CD4-positive, alpha-beta memory T cell (primary cell): ENCODE measurements at places on chromosomes 13 and 19.

DNA sequence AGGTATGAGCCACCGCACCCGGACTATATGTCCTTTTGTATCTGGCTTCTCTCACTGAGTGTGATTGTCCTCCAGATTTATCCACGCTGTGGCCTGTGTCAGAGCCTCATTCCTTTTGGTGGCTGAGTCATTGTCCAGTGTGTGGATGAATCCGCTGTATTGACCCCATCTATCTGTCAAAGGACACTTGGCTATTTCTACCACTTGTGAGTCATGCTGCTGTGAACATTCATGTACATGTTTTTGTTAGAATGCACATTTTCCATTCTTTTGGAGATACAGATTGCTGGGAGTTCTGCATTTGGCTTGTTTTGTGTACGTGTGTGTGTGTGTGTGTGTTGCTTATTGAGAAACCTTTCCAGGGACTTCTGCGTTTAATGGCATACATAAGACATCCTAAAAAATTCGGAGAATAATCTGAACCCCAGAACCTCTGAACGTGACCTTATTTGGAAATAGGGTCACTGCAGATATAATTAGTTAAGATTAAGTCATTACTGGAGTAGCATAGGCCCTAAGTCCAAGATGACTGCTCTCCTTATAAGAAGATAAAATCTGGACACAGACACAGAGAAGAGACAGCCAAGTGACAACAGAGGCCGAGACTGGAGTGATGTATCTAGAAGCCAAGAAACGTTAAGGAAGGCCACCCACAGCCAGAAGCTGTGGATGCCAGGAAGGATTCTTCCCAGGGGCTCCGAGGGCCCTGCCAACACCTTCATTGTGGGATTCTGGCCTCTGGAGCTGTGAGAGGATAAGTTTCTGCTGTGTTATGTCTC is 4.9 kb upstream of the GIPC3 start:
- no peak for DNase-seq

- no peak for DNase-seq
These were observed 58.2 kb downstream of the TSHZ3 start for GRCh38 chr19:31290931-31291590.

DNA sequence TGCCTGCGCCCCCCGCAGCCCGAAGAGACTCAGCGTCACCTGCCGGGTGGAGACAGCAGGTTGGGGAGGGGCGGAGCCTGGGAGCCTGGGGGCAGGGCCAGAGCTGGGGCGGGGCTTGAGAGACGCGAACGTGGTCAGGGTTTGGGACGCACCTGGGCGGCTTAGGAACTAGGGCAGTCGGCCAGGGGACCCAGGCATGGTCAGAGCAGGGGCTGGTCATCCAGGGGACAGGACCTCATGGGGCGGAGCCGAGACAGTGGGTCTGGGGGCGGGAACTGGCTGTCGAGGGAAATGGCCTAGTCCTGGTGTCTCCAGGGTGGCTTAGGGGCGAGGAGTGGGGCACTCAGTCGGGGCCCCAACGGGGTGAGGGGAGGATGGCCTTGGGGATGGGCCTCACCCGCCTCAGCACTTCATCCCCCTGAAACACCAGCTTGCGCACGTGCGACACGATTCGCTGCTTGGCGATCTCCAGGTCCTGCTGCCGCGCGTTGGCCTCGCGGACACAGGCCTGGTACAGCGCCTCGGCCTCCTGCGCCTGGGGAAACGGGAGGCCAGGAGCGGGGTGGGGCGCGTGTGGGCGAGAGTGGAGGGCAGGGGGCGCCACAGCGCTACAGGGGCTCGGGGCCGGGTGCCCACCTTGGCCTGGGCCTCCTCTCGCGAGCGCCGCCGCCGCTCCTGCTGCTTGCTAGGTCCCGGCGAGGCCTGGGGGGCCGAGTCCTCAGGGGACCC is 5.8 kb downstream of the GMIP start:
- DNase-seq: no peak

GRCh38 chr13:110464556-110465333 is 96.8 kb downstream of the RAB20 start:
- DNase-seq: no peak

GRCh38 chr19:48637948-48638830 is 1.0 kb upstream of the DBP start:
- no peak for DNase-seq

- no peak for DNase-seq
These were observed 5.0 kb upstream of the ONECUT3 start for GRCh38 chr19:1748115-1748872.

GRCh38 chr13:20222553-20222952 is 9.6 kb downstream of the GJB6 start:
- no peak for DNase-seq

DNA sequence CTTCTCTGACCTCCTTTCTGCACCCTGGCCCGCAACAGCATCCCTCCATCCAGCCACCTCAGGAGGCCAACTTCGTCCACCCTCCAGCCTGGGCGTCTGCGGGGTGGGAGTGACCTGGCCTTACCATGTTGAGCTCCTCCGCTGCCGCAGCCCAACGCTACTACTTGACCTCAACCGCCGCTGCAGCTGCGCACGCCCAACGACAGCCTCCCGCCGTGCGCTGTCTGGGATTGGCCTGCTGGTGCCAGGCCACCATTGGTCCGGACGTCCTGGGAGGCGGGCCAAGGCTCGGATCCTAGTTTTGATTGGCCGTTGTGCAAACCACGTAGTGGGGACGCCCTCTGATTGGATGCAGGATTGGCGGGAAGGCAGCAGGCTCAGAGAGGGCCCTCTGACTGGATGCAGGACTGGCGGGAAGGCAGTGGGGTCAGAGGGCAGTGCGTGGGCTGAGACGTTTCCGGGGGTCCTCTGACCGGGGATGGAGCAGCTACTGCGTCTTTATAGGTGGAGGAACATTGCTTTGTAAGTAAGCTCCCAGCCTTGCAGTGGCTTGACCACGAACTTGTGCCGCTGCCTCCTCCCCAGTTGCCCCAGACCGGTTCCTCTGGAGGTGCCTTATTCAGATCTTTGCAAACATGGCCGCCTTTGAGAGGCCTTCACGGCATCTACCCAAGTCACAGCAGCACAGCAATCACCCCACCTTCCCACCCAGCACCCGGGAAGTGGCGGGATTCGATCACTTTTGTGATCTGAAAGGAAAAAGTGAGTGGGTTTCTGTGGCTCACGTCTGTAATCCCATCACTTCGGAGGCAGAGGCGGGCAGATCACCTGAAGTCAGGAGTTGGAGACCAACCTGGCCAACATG is at the start of gene TUBA3C:
Gene TUBA3C, minus strand, starts transcription at position 204 of the 865 bp plus-strand sequence. Its CDS starts 77 bp downstream, at position 127.
- DNase-seq: no peak

- DNase-seq: no peak
These were observed 232.6 kb upstream of the GPC6 start for GRCh38 chr13:92994056-92994455.

GRCh38 chr13:97191142-97191541 is 31.0 kb upstream of the MBNL2 start:
- no peak for DNase-seq

GRCh38 chr19:35959968-35960320 is 23.8 kb downstream of the LRFN3 start:
- no peak for DNase-seq

DNA sequence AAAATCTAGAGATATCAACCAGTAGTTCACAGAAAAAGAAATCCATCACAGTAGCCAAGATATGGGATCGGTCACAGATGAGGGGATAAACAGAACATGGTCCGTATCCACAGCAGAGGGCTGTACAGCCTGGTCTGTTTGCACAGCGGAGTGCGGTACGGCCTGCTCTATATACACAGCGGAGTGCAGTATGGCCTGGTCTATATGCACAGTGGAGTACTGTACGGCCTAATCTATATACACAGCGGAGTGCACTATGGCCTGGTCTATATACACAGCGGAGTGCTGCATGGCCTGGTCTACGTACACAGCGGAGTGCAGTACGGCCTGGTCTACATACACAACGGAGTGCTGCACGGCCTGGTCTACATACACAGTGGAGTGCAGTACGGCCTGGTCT is 43.0 kb upstream of the MCF2L start:
- DNase-seq: no peak

GRCh38 chr13:79393564-79394249 is 12.3 kb downstream of the RBM26 start:
- peak; percentile 40 for DNase-seq

DNA sequence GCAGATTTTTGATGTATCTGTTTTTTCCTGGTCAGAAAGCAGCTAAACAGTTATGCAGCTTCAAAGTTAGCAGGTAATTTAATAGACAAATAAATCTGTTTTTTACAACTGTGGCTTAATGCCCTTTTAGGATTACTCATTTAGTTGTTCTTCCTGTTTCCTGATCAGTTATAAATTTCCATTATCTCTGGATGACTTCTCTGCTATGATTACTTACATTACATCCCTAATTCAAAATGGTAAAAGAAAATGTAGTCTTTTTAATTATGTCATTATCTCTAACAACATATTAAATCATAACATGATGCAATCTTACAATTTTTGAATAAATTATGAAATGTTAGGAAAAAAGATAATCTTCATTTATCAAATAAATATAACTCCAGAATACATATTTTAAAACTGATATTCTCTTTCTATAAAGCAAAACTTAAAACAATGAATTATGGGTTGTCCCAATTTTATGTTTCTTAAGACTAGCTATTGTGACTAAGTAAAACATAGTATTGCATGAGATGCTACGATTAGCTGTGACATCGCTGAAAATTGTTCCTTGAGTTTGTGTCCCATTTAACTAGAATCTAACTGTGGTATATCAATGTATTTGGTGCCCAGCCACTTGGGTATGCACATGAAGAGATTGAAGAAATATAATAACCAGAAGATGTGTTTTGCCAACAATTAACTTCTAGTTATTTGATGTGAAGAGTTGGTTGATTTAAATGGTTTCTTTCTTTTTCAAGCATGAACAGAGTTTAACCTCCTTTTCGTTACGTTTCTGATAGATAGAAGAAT is 605.3 kb upstream of the SPRY2 start:
- no peak for DNase-seq

DNA sequence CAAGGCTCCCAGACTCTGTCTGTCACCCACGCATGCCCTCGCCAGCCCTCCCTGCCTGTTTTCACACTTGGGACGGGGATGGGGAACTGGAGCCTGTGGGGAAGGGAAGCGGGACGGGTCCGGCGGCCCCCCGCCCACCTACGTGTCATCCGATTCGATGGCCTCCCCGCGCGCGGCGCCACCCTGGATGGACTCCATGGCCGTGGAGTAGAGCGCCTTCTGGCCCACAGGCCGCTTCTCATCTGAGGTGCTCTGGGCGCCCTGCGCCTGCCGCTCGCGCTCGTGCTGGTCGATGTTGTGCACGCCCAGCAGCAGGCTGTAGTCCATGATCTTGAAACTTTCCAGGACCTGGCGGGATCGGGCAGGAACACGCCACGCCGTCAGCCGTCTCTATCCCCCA is 25.1 kb upstream of the CACTIN start:
- DNase-seq: no peak

DNA sequence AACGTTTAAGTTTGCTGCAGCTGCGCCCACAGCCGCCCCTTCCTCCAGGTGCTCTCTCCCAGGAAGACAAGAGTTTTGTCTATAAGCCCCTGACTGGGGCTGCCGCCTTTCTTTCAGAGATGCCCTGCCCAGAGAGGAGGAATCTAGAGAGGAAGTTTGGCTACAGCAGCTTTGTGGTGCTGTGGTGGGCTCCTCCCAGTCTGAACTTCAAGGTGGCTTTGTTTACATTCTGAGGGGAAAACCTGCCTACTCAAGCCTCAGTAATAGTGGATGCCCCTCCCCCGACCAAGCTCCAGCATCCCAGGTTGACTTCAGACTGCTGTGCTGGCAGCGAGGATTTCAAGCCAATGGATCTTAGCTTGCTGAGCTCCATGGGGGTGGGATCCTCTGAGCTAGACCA is 6.4 kb upstream of the ERICH6B start:
- DNase-seq: no peak

DNA sequence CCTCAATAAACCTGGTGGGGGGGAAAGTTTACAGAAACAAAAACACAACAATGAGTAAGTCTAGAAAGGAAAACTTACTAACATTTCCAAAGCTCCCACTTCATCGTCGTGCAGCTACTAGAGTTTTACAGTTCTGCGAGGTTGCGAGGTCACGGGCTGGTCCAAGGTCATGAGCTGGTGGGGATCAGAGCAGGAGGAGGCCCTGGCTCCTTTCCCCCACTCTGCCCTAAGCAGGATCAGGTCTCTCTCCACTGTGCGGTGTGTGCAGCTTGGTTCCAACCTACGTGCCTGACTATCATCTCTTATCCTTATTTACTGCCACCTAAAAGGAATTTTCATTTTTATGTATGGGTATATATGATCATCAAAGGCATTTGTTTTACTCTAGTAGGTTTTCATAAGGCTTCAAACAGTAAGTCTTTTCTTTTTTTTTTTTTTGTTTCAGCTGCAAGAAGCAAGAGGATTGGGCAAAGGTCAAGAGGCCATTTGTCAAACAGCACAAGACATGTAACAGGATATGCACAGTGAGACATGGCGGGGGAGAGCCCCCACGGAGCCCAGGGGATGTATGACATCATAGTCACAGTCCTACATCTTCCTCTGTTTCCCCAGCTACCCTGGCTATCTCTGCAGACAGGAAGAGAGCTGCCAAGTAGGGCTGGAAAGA is 76.6 kb upstream of the POMP start:
- DNase-seq: no peak

GRCh38 chr19:5313307-5313706 is 27.3 kb downstream of the PTPRS start:
- DNase-seq: no peak

GRCh38 chr19:50720921-50721381 is 1.3 kb upstream of the SHANK1 start:
- no peak for DNase-seq

- DNase-seq: no peak
These were observed 180.3 kb upstream of the ZNF507 start for GRCh38 chr19:32165141-32165540.

- no peak for DNase-seq
These were observed 90.4 kb downstream of the PCCA start for GRCh38 chr13:100179276-100179675.

DNA sequence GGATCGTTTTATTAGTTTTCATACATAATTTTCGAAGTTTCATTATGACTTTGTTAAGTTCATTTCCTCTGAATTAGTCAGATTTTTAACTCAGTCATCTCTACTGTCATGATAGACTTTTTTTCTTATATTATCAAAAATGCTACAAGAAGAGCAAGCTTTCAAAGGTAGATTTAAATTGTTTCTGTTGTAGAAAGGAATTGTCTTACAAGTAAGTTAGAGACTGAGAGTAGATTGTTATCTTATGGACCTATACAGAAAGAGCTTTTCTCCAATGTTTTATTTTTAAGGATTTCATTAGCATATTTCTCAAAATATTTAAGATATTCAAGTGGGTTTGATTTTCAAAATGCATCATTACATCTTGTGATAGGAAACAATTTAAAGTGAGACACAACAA is 2.7 kb downstream of the MAB21L1 start:
- DNase-seq: no peak

DNA sequence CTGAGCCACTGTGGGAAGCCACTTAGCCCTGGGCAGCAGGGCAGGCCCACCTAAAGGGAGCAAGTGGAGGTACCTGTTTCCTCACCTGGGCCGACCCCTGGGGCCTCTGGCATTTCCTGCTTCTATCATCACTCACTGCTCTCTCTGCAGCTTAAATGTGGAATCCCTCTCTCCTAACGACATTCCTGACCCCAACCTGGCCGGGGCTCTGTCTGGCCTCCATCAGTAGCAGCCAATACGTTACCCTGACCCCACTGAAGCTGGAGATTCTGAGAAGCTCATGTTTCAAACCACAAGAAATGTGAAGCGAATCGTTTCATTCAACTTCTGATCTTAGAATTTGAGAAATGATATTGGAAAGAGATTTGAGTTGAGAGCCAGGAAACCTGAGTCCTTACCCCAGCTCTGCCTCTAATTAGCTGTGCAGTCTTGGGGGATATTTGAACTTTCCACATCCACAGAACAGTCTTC is 39.9 kb downstream of the DOCK9 start:
- no peak for DNase-seq

GRCh38 chr13:48892053-48892687 is 83.5 kb upstream of the FNDC3A start:
- DNase-seq: no peak
